Cardiac muscle cell (in vitro differentiated cells and primary cell): ENCODE measurements at places on chromosomes 1 and 21.

DNA sequence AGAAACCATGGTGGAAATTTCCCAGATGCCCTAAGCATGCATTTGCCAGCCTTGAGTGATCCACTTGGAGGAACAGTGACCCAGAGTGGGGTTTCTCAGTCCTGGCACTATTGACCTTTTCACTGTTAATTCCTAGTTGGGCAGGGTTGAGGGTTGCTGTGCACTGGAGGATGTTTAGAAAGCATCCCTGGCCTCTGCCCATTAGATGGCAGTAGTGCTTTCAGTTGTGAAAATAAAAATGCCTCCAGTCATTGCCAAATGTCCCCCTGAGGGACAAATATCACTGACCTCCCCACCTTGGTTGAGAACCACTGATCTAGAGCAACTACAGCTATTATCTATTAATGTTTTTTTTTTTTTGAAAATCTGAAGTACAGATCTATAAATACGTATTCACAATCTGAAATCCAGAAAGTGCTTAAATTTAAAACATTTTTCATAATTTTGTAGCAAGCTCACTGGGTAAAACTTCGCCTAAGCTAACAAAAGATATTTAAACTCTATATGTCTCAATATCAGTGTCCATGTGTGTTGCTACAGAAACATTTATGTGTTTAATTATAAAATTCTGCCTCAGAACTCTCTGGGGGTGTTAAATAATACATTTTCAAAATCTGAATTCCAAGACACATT, 27.3 kb downstream of the F3 start:
- DNase-seq: peak; percentile 45

GRCh38 chr1:83086346-83086745, 912.6 kb downstream of the TTLL7 start:
- no peak for DNase-seq

DNA sequence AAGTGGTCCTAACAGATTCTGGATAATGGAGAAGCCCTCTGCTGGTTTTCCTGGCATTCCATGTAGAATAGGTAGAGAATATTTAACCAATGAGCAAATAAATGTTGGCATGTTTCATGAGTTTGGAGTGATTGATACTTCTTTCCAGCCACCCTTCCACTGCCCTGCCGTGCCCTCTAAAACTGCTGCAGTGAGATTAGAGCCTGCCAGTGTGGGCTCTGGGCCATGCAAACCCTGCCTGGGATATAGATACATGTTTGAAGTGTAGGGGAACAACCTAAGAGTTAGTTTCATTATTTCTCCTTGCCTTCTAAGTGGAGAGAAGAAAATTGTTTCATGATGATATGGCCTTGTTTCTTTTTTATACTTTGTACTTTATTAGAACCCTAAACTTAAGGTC, 10.4 kb downstream of the UBE2Q1 start:
- no peak for DNase-seq

GRCh38 chr1:26574719-26575251, 45.2 kb downstream of the RPS6KA1 start:
- DNase-seq: no peak

DNA sequence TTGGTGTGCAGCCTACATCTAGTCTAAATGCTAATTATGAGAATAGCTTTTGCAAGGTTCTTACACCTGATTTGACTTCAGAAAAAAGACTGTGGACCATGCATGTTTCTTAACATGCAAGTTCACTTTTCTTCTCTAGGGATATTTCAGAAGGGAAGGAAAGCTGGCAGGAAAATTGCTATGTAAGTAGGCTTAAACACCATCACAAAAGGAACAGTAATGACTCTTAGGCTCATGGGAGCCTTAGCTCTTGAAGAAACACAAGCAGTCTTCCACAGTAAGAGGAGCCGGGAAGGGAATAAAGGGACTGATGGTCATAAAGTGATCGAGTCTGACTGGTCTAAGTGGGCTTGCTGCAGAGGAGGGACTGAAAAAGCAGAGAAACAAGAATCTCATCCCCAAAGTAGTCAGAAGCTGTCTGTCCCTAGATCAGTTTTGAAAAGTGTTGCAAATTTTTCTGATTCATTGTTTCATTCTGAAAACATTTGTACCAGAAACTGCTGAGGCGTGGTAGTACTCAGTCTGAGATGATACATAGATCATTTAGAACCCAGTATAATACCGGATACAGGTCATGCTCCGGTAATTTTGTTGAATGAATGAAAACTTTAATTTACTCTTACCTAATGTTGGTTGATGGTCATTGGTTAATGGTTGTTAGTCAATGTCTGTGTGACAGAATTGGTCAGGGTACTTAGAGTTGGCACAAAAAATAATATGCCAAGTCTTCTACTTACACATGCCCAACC, 40.9 kb downstream of the SMYD2 start:
- no peak for DNase-seq

DNA sequence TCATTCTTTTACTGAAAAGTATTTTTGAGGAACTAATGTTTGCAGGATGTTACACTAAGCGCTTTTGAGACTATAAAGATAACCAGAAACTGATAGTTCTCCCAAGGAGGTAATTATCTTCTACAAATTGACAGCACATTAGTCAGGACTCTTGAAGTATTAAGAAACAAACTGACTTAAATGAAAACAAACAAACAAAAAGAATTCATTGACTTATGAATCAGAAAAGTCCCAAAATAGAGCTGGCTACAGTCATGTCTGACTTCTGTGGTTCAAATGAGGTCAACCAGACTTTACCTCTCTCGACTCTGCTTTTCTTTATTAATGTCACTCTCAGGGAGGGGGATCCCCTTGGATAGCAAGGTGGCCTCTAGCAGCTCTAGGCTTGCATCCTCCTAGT, 296.8 kb downstream of the TPR start:
- no peak for DNase-seq

DNA sequence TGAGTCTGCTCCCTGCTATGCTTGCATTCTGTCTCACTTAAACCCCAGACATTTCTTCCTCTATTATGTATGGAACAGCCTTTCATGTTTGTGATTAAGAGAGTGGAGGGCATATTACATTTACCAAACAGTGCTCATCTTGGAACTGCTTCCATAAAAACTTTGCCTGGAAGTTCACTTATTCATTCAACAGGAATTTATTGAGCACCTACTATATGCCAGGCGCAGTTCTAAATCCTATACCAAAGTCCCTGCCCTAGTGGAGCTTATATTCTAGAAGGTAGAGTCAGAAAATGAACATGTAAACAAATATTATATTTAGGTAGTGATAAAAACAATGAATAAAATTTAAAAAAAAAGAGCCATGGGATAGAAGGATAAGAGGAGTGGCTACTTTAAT, 49.8 kb downstream of the KANK4 start:
- no peak for DNase-seq

DNA sequence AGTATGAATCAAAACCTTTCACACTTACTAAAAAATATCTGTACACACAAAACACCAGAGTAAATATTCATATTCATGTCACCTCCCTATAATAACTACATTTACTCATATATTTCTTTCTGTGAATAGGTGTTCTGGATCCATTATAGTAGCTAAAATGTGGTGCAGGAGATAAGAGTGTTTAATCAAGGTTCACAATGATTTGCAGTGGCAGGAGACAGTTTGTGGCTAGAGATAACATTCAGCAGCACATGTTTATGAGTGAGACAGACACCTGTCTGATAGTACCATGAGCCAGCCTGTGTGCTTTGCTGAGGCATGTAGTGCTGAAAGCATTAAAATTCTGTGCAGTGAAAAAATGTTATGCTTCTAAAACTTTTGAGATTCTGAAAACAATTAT, 410.3 kb downstream of the SRGAP2C start:
- no peak for DNase-seq

DNA sequence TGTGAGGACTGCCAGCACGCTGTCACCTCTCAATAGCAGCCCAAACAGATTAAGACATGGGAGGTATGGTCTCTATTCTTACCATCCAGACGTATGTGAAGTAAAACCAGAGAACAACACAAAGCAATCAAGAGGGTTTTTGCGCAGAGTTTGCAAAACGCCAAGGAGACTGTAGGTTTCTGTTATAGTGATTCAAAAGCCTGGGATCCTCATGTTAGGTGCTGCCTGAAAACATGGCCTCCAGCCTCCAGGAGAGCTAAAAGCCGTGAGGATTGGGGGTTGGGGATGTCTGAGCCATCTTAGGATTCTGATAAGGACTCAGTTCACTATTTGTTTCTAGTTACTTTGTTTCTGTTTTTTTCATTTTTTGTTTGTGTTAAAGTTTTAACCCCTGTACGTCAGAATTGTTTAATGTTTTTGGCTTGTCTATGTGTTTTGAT, 4.2 kb upstream of the CCT8 start:
- DNase-seq: peak; percentile 58

DNA sequence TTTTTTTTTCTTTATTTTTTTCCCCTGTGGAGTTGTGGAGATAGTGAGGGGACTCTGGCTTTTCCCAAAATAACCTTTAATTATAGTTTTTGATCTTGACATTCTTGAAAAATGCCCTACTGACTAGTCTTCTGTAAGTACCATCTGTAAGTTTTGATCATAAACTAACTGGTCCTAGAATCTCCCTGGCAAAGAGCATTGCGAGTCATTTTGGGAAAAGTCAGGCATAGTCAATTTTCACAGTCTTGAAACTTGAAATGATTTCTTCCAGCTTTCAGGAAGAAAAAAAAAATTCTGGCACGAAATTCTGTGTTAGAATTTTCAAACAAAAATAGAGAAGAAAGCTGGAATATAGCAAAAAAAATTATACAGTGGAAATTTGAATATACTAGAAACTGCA, 181.2 kb upstream of the SNX7 start:
- no peak for DNase-seq

GRCh38 chr1:77888081-77888780, at the start of gene NEXN:
Gene NEXN, plus strand, starts transcription at chr1:77888624. Its CDS starts 27,483 bp downstream, at chr1:77916107.
- peak; percentile 93 for DNase-seq

DNA sequence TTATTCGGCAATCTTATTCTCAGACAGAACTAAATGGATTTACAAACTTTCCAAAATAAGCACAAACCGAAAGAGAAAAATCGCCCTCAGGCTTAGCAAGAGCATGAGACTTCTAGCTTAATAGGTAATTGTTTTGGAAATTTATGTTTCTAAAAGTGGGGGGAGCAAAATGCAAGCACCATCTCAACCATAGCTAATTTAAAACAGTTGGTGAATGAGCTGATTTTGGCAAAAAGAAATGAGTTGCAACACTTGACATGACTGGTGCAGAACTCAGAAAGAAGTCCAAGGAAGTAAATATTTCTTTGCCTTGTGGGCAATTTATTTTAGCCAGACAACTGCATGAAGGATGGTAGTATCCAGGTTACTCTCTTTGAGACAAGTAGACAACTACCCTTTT, 71.5 kb upstream of the PTGFR start:
- DNase-seq: no peak

DNA sequence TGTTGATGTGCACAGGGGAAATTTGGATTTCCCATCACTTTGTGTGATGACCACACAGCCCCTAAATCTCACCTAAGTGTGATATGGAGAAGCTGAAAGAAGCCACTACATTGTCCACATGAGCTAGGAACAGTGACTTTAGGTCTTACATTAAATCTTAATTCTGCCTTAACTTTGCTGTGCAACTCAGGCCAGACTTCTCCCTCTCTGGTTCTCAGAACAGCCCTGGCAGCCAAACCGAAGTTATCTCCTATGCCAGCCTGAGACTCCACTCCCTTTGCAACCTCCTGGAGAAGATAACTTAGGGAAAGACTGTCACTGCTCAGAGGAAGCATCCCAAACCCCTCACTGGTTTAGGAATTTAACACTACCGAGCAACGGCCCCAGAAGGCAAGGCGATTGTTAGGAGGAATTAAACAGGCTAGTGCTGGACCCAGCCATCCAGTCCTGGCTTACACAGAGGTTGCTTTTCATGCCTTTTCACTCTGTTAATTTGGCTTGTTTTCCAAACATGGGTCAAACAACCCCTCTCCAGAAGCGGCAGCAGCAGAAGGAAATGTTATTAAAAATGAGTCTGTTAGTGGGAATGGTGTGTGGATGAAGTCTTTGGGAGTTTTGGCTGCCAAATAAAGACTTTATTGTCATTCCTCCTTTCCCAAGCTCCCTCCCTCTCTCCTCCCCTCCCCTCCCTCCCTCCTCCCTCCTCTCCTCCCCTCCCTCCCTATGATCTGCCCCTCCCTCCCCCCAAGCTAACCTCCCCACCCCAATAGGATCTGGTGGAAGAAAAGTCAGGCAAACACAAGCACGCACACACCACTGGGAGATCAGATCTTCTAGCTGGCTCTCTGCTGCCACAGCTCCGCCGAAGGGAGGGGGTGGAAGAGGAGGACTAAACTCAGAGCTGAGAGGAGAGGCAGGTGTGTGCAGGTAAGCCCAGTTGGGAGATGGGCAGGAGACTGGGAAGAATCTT, at the start of gene PRELP:
Gene PRELP (plus strand): TSS at position 795 of the 970 bp plus-strand sequence. CDS start 7,379 bp downstream, outside the sequence.
- DNase-seq: peak; percentile 60

DNA sequence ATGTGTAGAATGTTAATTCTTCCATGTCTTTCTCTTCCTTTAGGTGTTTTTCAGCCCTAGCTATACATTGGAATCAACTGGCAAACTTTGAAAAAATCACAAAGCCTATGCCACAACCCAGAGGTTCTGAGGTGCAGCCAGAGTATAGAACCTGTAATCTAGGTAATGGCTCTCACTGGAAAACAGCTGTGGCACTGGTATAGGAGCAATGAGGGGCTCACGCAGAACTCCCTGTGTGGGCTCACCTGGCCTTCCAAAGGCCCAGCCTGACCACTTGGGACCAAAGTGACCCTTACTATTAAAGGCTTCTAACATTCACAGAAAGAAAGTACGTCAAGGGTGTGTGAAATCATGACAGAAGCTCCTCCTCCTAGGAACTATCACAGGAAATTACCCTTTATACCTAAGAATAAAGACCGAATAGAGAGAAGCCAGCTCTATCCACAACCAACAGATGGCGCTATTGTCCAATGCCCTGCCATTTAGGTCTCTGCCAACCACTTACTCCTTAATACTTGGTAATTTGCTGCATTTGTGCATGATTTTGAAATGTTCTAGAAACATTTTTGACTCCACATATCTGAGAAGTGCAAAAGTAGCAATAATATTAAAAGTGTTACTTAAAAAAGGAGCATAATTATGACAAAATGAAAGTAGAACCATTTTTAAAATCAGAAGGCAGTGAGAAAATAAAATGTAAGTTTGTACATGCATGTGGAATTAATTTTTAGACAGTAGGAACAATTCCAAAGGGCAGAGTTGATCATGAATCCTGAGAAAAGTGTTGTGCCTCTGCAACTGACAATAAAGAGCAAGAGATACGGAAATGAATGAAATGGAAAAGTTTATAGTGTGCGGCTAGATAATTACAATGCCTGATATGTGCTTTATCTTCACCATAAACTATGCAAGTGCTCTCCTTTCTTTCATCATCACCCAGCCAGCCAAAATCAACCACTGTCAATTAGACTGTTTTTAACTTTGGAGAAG, 93.1 kb upstream of the HAO2 start:
- peak; percentile 82 for DNase-seq

GRCh38 chr1:204294357-204294756, 65.4 kb downstream of the PLEKHA6 start:
- no peak for DNase-seq

- DNase-seq: no peak
These were observed 422.9 kb upstream of the BEND5 start for GRCh38 chr1:49199564-49199963.

DNA sequence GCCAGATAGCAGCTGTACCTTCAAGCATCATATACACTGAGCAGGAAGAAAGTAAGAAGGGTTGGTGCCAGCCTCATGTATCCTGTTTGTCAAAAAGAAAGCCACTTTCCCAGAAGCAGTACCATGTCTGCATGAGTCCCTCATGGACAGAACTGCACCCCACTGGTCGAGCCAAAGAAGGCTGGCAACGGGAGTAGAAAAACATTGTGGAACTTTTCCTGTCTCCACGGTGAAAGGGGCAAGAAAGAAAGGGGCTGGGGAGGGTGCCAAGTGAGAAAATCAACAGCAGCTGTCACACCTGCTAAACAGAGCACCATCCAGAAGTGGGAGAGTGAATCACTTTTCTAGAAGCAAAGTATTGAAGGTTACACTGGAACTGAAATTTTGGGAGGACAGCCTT, 621.7 kb downstream of the LMO4 start:
- no peak for DNase-seq
